ENCODE measurements at places on chromosomes 1 and 21.
A peak's percentile ranks its signal among the peaks of the same experiment; 100 is the strongest.

DNA sequence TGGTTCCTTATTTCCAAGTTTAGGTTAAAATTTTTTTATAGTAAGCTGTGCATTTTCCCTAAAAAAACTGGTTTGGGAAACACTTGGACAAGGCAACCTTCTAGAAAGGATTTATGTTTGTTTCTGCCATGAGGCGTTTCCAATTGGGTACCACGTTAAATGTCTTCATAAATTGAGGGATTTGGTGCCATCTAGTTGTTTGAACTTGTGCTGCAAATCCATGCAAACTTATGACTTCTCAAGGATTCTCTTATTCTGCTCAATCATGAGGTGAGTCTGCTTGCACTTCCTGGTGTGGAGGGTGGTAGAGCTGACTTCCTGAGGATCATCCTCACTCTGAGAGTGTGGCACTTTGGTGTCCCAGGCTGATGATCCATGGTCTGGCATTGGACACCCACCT, 123.3 kb downstream of the PCNX2 start:
- no peaks in the 10 kb centered on the region for H3K27me3 ChIP-seq
- DNase-seq, result no peak
- H3K4me1 ChIP-seq, result no peaks in the 10 kb centered on the region
- no peaks in the 10 kb centered on the region for H3K36me3 ChIP-seq

DNA sequence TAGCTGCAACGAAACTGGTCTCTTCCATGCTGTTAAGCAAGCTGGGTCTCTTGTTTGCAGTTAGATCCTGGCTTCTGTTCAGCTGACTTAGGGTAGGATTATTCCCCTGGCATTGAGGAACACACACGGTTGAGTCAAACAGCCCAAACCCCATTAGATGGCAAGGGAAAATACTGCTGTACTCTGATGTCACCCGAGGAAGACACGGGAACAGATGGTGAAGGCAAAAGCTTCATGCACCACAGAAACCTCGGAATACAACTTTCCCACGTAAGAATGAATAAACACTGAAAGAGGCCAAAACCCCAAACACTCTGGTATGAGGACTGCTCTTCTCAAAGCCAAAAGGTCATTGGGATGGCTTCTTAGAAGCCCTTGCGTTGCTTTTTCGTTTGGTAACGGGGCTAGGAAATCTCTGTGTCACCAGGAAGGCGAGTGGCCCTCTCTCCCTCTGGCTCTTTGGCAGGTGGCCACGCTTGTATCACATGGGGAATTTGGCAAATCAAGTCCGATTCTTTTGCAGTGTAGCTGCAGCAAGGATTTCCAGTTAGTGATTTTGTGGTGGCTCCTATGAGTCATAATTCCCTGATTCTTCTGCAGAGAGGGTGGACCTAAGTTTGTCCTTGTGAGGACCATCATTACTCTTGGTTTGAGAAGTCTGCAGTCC, 16.7 kb upstream of the LYST start:
- peaks cover 19% of the 10 kb centered on the region for H3K4me1 ChIP-seq
- peak overlapping the region; percentile 31 for H3K4me3 ChIP-seq
- H3K27me3 ChIP-seq, result no peaks in the 10 kb centered on the region
- H3K27ac ChIP-seq, result peak overlapping the region; percentile 66
- no peaks in the 10 kb centered on the region for H3K36me3 ChIP-seq

DNA sequence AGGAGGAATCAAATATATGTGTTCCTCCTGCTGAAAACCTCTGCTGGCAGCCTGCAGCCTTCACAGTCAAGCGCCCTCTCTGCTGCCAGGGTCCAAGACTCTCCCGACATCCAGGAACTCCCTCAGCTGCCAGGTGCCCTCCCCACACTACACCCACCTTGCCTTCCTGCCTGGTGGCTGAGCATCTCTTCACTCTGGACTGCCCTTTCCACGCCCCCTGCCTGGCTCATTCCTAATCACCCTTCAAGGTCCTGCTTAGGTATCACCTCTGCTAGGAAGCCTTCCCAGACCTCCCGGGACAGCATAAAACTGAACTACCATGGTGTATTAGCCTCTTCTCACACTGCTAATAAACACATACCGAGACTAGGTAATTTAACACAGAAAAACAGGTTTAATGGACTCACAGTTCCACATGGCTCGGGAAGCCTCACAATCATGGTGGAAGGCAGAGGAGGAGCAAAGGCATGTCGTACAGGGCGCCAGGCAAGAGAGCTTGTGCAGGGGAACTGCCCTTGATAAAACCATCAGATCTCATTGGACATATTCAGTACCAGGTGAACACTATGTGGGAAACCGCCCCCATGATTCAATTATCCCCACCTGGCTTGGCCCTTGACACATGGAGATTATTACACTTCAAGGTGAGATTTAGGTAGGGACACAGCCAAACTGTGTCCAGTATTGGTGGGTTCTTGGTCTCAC, 15.3 kb downstream of the LDLRAD1 start:
- H3K4me1 ChIP-seq, result no peaks in the 10 kb centered on the region
- no peak overlapping the region for H3K27ac ChIP-seq
- no peak for DNase-seq
- no peak overlapping the region for H3K4me3 ChIP-seq
- H3K27me3 ChIP-seq, result no peaks in the 10 kb centered on the region
- no peaks in the 10 kb centered on the region for H3K36me3 ChIP-seq

- DNase-seq, result no peak
- no peak overlapping the region for H3K4me3 ChIP-seq
- H3K4me1 ChIP-seq, result no peaks in the 10 kb centered on the region
- no peaks in the 10 kb centered on the region for H3K36me3 ChIP-seq
These were observed 100.6 kb downstream of the CRYAA start for GRCh38 chr21:43269440-43269839.

DNA sequence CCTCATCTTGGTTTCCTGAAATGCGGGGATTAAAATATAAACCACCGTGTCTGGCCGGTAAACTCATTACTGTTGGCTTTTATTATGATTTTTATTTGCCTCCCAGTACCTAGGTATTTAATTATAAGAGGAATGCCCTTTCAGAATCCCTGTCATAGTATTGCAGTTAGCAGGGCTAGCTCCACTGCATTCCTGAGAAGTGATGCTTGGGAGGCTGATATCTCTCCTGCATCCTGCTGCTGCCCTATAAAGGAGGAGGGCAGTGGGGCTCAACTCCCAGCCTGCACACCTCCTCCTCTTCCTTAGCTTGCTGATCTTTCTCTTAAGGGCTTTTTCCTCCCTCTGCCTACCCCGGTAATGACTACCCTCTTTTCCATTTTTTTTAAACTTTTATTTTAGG, 19.9 kb upstream of the DISC1 start:
- no peaks in the 10 kb centered on the region for H3K27me3 ChIP-seq
- H3K4me1 ChIP-seq, result peaks cover 14% of the 10 kb centered on the region
- no peak overlapping the region for H3K27ac ChIP-seq
- no peaks in the 10 kb centered on the region for H3K36me3 ChIP-seq
- no peak overlapping the region for H3K4me3 ChIP-seq

All from right atrium auricular region (tissue), 2 donors.